Inflammatory macrophage treated with lipopolysaccharide for 4 hours (primary cell): ENCODE measurements at places on chromosomes 3 and 15.

DNA sequence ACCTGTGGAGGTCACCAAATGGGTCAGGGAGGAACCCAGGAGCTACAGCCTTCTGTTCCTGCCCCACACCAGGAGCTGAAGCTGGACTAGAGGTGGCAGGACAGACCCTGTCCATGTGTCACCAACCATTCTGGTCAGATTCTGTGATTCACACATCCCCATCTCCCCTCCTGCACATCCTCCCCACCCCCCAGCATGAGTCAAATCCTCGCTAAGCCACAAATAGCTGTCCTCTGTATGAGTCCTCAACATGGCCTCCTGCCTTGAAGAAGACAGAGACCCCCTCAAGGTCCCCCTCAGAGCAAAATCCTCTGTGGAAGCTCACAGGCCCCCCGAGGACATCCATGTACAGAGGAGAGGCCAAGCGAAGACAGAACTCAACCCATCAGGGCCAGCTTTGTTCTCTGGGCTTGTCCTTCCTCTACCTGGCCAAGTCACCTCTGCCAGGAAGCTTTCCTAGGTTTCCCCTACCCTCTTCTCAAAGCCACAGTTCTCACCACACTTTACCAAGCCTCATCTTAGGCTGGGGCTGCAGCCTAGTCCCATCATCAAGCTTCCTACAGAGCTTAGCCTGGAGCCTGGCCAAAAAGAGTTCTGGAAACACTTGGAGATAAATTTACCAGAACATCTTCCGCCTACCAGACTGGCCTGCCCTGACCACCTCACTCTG is 17.1 kb downstream of the CACNA2D2 start:
- DNase-seq = no peak

GRCh38 chr3:132247211-132247610 is 70.0 kb upstream of the ACP3 start:
- DNase-seq = no peak

GRCh38 chr15:68700455-68701123 is 120.1 kb downstream of the ANP32A start:
- DNase-seq = no peak

DNA sequence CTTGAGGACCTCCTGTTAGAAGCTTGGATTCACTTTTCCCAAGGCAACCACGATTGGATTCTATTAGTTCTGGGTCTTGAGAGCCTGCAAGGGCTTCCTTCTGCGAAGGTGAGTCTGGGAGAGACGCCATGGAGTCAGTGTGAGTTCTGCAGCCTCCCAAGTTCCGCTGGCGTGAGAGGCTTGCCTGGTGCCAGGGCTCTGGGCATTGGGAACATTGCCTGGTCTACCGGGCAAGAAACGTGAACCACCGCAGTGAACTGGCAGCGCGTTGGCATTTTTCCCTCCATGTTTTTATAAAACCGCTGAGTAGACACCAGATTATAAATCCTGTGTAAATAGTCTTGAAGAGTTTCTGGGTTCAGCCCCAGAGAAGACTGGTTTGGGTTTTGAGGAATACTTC is 160.9 kb downstream of the IGF1R start:
- DNase-seq = no peak

DNA sequence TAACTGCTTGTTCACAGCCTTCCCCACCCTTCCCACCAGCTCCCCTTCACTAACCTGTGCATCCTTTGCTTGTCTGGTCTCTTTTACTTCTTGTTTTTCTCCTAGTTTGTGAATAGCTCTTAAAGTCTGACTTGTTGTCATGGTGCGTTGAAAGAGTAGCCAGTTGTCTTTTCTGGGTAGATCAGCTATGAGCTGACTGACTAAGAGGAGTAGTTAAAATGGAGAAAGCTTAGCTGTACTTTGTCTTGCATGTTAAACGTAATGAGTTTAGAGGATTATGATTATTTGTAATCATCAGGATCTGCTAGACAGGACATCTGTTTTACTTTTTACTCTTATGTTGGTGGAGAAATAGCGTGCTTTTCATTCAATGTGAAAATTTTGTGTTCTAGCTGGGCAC is 35.9 kb downstream of the ATP2C1 start:
- DNase-seq = no peak

GRCh38 chr3:59609657-59610348 is 560.0 kb upstream of the CFAP20DC start:
- no peak for DNase-seq

- no peak for DNase-seq
These were observed 244.2 kb upstream of the LRIG1 start for GRCh38 chr3:66744986-66745385.

- peak; percentile 89 for DNase-seq
These were observed 104.9 kb downstream of the TPRG1 start for GRCh38 chr3:189276444-189277219.

GRCh38 chr3:46435081-46435726 is 28.1 kb downstream of the CCRL2 start:
- no peak for DNase-seq

- no peak for DNase-seq
These were observed 41.5 kb downstream of the TLE3 start for GRCh38 chr15:70056091-70056680.

GRCh38 chr3:33887478-33887877 is 89.0 kb downstream of the PDCD6IP start:
- DNase-seq = no peak

GRCh38 chr3:182808041-182808770 is 14.9 kb downstream of the ATP11B start:
- DNase-seq = no peak

GRCh38 chr3:87771337-87772192 is 287.2 kb downstream of the CGGBP1 start:
- peak; percentile 64 for DNase-seq

- DNase-seq = no peak
These were observed 203.8 kb upstream of the MCTP2 start for GRCh38 chr15:94027581-94027980.

DNA sequence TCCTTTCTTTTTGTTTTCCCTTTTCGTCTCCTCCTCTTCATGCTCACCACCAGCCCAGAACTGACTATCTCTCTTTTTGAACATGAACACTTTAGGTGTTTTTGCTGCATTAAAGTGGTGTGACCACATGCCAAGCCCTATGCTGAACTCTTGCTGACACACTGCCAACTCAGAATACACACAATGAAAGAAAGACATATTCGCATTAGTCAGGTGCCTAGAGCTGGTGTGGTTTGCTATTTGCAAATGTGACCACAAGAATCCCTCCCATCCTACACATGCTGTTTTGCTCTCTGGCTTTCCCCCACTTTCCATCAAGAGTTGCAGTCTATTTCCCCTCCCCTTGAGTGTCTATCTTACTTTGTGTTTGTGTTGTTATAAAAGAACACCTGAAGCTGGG is 967.8 kb upstream of the CFAP20DC start:
- no peak for DNase-seq

DNA sequence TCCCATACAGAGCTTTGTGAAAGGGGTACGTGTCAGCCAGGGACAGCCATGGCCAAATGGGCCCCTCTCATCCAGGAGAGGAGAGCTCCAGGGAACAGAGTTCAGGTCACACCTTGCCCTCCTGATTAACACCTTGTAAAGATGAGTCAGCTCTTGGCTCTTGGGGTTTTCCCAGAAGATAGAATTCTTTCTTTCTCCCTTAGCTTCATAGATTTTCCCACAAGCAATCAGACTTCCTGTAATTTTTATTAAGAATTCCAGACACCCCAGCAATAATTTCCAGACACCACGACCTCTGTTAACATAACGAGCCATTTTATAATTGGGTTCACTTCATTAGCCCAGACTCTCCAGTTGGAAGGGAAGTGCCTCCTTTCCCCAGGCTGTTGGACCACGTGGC is 86.4 kb downstream of the LRTM1 start:
- DNase-seq = no peak

DNA sequence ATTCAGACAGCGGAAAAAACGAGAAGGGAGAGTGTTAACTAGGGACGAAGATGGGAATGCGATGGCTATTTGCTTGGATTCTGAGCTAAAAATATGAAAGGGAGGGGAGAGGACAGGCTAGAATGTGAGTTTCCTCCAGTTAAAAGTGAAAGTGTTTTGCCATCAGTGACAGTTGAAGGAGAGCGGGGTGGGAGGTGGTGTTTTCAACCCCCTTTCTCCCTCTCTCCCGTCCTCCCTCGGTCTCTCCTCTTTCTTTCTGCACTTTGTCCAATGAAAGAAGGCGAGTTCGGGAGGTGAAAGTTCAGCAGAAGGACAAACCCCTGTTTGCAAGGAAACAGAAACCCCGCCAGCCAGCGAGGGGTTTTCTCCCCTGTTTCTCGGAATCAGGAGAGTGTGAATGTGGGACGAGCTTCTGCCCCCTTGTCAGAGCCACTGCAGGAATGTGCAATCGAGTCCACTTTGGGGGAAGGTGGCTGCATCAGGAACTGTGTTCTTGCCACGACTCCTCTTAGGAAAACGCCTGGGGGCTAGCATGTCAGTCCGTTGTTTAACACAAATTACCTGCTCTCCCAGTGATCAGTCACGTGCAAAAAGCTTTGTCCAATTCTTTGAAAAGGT is 975 bp upstream of the FOXP1 start:
- DNase-seq = peak; percentile 34

DNA sequence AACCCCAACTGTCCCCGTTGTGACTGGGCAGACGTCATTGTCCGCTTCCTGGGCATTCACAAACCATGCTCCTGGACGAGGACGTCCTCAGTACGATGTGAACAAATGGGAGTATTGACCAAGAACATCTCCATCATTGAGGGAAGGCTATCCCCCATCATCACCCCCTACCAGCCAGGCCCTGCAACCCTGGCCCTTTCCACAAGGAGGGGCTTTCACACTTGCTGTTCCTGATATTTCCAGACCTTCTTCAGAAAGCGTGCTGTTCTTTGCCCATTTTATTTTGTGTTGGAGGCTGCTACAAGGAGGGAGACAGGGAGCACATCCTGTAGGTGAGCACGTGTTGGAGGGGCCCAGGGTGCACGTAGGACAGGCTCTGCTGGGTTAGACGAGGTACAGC is 277.0 kb upstream of the LRRC3B start:
- no peak for DNase-seq

- DNase-seq = no peak
These were observed 10.6 kb downstream of the CCR9 start for GRCh38 chr3:45896956-45897355.

DNA sequence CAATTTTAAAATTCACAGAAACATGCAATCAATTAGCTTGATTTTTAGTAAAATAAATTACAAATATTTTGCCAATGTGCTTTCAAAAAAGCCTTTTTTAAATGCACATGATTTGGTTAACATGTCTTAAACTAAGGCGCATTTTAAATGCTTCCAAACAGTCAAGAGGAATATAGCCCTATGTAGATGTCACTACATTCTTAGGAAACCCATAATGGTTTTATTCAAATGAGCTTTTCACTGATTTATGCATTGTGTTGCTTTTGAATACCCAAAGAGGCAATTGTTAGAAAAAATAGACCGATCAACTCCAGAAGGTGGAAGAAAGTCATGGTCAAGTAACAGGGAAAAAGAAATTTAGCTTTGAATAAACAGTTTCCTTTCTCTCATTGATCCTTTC is 366.9 kb upstream of the PPP2R3A start:
- no peak for DNase-seq

- DNase-seq = no peak
These were observed 15.7 kb upstream of the LRCH3 start for GRCh38 chr3:197775317-197775716.

DNA sequence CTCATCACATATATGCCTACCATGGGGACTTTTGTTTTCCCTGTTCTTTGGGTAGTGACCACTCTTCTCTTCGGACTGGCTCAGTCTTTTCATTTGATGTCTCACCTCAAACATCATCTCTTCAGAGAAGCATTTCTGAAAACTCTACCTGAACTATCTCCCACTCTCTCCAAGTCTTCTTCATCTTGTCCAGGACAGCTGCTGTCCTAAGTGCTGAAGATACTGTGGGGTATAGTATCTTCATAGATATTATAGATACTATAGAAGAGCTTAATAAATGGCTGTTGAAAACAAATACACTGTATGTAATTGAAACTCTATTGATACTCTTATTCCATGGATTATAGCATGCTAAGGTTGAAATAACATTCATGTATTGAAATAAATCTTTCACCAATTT is 672.3 kb downstream of the CADM2 start:
- no peak for DNase-seq

DNA sequence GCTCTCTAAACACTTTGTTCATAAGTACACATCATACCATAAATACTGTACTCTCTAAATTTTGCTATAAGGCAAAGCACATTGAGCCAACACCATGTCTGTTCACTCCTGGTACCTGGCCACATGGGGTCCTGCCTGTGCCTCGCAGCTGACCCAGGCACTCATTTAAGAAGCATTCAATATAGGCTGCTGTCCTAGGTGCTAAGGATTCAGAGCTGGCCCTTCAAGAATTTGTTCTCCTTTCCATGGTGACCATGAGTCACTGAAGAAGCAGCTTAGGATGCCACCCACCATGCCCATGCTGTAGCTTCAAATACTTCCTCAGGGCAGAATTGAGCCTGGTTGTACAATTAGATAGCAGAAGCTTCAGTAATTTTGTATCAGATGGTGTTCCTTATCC is 119.2 kb upstream of the ZBED2 start:
- DNase-seq = peak; percentile 44

DNA sequence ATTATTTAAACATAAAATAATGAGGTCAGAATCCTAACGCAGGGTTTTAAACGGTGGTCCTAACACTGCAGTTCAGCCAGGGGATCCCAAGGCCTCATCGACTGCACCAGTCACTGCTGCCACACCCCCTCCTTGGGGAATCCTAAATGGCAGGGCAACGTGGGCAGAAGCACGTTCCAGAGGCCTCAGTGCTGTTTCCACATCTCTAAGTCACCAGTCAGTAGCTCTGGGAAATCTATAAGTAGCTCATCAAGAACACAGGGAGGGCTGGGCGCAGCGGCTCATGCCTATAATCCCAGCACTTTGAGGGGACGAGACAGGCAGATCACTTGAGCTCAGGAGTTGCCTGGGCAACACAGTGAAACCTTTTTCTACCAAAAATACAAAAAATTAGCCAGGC is 47.5 kb downstream of the PRTG start:
- DNase-seq = no peak

GRCh38 chr15:42612367-42612912 is 37.0 kb downstream of the STARD9 start:
- no peak for DNase-seq

DNA sequence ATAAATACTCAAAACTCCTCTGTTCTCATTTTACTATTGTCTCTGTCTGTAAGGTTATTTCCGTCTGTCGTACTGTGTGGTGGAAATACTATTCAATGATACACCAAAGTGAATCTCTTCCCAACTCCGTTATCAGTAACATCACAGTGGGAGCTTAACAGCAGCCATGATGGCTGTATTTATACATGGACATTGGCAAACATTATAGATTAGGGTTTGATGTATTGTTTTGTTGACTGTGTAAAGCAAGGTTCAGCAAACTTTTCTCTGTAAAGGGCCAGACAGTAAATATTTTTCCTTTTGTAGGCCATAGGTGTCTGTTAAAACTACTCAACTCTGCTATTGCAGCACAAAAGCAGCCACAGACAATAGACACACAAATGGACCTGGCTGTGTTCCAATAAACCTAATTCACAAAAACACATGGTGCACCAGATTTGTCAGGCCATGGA is 23.2 kb downstream of the LIPC start:
- no peak for DNase-seq

- DNase-seq = no peak
These were observed 133.3 kb downstream of the ADAM10 start for GRCh38 chr15:58616171-58616570.

GRCh38 chr3:50395070-50395860 is 35.9 kb upstream of the TMEM115 start:
- DNase-seq = peak; percentile 81
